ENCODE measurements at places on chromosomes 7 and 10. TPM values are rescaled to one million over a fixed set of nuclear protein-coding genes. Genes with fewer than 3 reads are reported as not detected.

GRCh38 chr10:53606981-53607380 lies 834.4 kb upstream of the MBL2 start:
- DNase-seq: no peak

- DNase-seq: peak; percentile 53
Measured at GRCh38 chr10:78700413-78700812, 368.4 kb upstream of the ZMIZ1 start.

DNA sequence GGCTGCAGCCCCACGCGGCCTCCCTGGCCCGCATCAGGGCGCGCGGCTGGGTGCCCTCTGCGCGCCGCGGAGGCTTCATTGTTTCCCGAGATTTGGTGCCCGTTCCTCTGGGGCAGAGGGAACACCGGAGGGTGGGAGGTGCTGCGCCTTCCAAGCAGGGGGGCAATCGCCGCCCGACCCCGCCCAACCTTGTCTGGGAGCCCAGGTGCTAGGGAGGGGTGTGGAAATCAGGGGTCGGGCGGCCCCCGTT lies 1.0 kb upstream of the NRP1 start:
- DNase-seq: no peak

DNA sequence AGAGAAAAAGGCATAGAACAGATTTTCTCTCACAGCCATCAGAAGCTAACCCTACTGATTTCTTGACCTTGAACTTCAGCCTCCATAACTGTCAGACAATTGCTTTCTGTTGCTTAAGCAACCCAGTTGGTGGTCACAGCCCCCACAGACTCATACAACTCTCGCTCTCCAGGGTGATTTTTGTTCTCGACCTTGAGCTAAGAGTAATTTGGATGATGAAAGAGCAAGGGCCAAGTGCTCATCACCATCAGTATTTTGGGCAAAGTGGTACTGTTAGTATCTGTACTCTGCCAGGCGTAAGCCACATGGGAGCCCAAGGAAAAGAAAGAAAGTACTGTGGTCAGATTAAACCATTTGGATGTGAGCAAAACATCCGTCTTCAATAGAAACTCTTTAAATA lies 81.9 kb downstream of the AOAH start:
- DNase-seq: no peak

- DNase-seq: no peak
Measured at GRCh38 chr10:133049639-133050038, 38.1 kb upstream of the ADGRA1 start.

Gene MMRN2
- polyA plus RNA-seq: 9.5 TPM

Gene CALHM1
- polyA plus RNA-seq: not detected

Gene MBLAC1
- 2.7 TPM for polyA plus RNA-seq

Gene GAD2
- not detected for polyA plus RNA-seq
